ENCODE measurements at places on chromosomes 1 and 21. TPM values are rescaled to one million over a fixed set of nuclear protein-coding genes. Genes with fewer than 3 reads are reported as not detected.

The ETV3 gene
- 89.5 TPM for total RNA-seq

GRCh38 chr1:247077876-247078257 is 744 bp downstream of the ZNF670 start:
- peak; percentile 4 for DNase-seq

- DNase-seq = no peak
These were observed 107.4 kb downstream of the TBX19 start for GRCh38 chr1:168387781-168388760.

- no peak for DNase-seq
These were observed 229.6 kb upstream of the JUN start for GRCh38 chr1:59013276-59013927.

- DNase-seq = no peak
These were observed 41.0 kb downstream of the BRINP3 start for GRCh38 chr1:190436615-190437014.

DNA sequence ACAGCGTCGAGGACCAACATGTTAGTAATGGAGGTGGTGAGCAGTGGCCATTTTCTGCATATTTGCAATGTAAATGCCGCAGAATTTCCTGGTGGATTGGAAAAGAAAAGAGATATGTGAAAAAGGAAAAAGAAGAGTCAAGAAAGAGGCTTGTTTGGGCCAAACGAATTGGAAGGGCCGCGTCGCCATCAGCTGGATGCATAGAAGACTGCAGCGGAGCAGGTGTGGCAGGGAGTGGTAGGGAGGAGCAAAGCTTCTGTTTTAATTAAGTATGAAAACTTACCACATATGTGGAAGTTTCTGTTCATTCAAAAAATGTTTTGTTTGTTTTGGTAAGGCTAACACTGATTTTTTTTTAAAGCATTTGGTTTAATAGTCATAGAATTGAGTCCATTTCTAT is 690.7 kb downstream of the NCAM2 start:
- DNase-seq = no peak

- DNase-seq = no peak
These were observed 9.7 kb upstream of the OR2M3 start for GRCh38 chr1:248187363-248187762.

GRCh38 chr1:204685236-204686006 is at the start of gene LRRN2:
Gene LRRN2 (minus strand): TSS chr1:204685738. CDS start chr1:204619992, 65,746 bp downstream.
- no peak for DNase-seq

The TLCD4 gene
- total RNA-seq = not detected

GRCh38 chr21:32708069-32708468 is 19.7 kb downstream of the SYNJ1 start:
- no peak for DNase-seq

Measured in CD4-positive, CD25-positive, alpha-beta regulatory T cell (primary cell).